Stimulated activated naive CD4-positive, alpha-beta T cell (primary cell): ENCODE measurements at places on chromosomes 1 and 21.

DNA sequence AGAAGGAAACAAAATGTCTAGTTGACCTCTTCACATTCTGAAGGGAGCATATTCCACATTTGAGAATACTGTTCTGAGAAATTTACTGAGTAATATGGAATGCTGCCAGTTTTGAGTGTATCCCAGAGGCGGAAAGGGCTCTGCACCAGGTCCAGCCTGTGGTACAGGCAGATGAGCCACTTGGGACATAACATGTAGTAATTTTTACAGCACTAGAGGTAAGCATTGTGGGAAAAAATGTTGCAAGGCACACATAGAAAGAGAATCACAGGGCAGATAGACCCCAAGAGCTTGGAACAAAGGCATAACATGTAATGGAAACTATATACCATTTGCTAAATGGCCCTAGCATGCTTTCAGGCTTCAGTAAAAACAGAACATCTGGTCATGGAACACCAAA lies 228.5 kb downstream of the USH2A start:
- no peak for DNase-seq

- no peak for DNase-seq
Observed at GRCh38 chr1:39295901-39296300, 91.4 kb downstream of the MACF1 start.

DNA sequence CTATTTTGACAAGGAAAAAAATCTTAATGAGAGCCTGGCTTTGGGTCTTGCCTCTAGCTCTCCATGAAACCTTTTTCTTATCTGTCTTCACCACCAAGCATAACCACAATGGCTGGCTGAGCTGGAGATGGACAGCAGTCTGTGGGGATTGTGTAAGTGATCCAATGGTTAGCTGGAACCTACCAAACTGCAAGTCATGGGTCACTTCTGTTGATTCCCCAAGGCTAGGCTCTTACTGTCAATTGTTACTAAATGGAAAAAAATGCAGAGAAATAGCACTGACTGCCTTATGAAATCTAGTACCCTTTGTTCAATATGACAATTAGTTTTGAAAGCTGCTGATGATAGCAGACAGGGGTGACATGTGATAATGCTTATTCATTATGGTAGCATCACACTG lies 359.0 kb downstream of the ST6GALNAC3 start:
- no peak for DNase-seq

GRCh38 chr21:25133939-25134338 lies 473.3 kb downstream of the MRPL39 start:
- DNase-seq, result no peak

DNA sequence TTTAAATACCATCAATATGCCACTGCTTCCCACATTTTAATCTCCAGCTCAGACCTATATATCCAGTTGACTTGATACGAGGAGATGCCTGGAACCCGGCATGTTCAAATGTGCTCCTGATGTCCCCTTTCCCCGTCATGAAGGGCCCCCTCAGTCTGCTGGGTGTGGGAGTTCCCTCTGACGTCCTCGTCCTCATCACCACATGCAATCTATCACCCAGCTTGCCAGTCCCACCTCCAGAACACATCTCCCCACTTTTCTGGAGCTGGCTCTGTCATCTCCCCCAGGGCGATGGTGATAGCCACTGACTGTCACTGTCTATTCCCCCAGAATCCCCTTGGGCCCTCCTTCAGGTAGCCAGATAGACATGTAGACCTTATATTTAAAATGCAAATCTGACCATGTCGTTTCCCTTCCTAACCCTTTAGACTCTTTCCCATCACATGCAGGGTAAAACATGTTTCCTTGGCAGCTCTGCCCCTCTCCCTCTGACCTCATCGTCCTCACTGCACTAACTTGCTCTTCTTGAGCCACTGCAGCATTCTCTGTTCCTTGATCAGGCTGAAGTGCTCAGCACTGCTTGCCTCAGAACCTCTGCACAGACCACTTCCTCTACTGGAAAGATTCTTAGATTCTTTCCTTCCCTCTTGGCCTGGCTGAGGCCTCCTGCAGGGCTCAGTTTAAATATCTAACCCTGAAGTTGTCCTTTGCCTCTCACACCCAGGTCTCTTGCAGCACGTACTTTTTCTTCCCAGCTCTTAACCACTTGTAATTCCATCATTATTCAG lies 7.4 kb downstream of the AZIN2 start:
- DNase-seq, result no peak

- no peak for DNase-seq
Observed at GRCh38 chr1:6891781-6892579, 106.7 kb downstream of the CAMTA1 start.

GRCh38 chr1:3657578-3658230 lies 5.4 kb downstream of the TP73 start:
- no peak for DNase-seq

- DNase-seq, result peak; percentile 11
Observed at GRCh38 chr1:107782217-107782845, 182.6 kb downstream of the VAV3 start.

DNA sequence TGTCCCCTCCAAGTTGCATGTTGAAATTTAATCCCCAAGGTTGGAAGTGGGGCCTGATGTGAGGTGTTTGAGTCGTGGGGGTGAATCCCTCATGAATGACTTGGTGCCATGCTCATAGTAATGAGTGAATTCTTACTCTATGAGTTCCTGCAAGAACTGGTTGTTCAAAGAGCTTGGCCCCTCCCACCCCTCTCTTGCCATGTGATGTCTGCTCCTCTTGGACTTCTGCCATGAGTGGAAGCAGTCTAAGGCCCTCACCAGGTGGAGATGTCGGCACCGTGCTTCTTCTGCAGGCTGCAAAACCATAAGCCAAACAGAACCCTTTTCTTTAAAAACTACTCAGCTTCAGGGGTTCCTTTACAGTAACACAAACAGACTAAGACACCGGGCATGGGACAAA lies 14.3 kb downstream of the G0S2 start:
- DNase-seq, result no peak

DNA sequence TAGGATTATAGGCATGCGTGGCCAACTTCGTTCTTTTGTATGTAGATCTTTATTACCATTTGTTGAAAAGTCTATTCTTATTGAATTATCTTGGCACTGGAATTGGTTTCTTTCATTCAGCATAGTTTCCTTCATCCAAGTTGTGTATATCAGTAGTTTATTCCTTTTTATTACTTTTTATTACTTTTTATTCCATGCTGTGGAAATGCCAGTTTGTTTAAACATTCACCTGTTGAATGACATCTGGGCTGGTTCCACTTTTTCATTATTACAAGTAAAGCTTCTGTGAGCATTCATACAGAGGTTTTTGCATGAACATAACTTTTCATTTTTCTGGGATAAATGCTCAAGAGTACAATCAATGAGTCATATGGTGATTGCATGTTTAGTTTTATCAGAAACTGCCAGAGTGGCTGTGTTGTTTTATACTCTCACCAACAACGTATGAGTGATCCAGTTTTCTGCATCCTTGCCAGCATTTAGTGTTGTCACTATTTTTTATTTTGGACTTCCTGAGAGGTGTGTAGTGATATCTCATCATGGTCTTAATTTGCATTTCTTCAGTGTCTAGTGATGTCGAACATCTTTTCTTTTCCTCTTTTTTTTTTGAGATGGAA lies 28.6 kb downstream of the PTPRU start:
- no peak for DNase-seq

- no peak for DNase-seq
Observed at GRCh38 chr1:186838380-186839040, 9.8 kb downstream of the PLA2G4A start.

- DNase-seq, result no peak
Observed at GRCh38 chr1:40313329-40313957, 3.6 kb downstream of the COL9A2 start.

DNA sequence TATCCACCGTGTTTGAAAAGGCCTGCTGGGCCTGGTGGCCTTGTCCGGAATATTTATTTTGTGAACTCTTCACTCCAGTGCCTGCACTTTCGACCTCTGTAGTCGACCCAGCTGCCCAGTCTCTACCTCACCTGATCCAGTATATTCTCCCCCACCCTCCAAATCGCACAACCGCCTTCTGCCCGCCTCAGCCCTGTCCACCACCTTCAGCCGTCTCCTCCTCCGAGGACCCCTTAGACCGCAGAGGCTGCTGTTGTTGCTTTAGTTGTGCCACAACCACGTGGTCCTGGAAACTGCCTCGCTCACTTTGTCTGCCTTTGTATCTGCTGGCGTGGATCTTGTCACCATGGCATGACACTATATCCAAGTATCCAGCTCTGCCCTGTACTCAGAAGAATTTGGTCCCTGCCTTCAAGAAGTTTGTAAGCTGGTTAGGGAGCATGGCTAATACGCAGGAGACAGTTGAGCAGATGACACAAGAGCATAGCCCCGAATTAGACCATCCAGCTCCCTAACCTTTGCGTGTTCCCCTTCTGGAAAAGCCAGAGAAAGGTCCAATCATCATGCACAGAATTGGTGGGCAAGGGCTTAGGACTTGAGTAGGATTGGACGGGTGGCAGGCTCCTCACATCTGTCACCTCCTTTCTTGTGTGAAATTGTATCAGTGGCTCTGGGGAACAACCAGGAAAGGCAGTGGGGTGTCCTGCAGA lies 1.5 kb downstream of the PHGDH start:
- DNase-seq, result no peak

- DNase-seq, result no peak
Observed at GRCh38 chr1:194929357-194929756, 1678.9 kb downstream of the KCNT2 start.

DNA sequence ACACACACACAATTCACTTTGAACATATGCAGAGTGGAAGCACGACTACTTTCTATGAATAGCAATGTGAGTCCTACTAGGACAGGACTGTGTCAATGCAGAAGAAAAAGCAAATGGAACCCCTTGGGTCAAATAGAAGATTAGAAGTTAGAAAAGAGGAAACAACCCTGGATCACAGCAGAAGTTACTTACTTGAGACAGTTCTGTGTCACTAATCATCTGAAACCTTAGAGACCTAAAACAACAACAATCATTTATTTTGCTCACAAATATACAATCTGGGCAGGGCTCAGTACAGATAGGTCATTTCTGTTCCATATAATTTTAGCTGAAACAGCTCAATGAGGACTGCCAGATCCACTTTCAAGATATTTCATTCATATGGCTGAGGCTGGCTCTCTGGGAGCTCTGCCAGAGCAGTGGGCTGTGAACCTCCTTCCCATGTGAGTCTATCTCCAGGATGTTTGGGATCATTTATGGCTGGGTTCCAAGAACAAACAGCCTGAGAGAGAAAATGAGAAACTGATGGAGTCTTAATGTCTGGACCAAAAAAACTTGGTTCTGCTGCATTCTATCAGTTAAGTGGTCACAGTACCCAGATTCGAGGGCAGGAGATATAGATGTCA lies 42.5 kb upstream of the IL10 start:
- DNase-seq, result no peak

DNA sequence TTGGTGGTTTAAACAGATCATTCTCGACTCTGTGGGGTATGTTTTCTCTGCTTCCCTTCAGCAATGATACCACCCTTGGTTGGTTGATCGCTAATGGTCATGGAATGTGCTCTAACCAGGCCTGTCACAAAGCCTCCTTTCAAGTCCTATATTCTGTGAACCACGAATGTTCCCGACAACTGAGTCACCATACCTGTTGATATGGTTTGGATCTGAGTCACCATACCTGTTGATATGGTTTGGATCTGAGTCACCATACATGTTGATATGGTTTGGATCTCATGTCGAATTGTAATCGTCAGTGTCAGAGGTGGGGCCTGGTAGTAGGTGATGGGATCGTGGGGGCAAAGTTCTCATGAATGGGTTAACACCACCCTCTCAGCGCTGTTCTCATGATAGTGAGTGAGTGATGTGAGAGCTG lies 10.2 kb upstream of the CAMK2N1 start:
- DNase-seq, result no peak

GRCh38 chr21:29300807-29301138 lies 2.1 kb downstream of the BACH1 start:
- no peak for DNase-seq

DNA sequence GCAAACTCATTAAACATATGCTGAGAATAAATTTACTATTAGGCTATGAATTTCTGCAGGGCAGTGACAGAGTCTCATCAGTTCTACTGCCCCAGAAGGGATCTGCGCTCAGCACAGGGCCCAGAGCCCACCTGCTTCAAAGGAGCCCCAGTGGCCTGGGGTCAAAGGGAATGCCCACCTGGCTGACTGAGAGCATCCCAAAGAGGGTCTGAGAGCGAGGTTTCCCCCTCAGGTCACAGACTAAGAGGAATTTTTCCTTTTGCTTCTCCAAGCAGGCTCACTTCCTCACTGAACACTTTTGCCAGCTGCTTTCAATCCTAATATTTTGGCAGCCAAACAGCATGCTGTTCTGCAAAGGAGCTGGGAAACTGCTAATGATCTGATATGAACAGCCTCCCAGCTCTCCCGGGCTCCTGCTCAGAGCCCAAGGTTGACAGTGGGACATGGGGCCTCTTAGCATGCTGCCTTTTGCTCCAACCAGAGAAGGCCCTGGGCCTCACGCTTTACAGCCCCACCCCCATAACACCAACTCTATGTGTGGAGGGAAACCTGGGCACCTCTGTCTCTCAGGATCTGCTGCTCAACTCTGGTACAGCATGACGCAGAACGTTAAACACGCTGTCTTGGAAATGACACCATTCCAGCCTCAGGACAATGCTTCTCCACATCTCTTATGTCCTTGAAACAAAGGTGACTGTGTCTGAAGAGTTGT lies 70.7 kb upstream of the SYT6 start:
- DNase-seq, result no peak

GRCh38 chr1:114094363-114094634 lies 59.4 kb downstream of the SYT6 start:
- no peak for DNase-seq

DNA sequence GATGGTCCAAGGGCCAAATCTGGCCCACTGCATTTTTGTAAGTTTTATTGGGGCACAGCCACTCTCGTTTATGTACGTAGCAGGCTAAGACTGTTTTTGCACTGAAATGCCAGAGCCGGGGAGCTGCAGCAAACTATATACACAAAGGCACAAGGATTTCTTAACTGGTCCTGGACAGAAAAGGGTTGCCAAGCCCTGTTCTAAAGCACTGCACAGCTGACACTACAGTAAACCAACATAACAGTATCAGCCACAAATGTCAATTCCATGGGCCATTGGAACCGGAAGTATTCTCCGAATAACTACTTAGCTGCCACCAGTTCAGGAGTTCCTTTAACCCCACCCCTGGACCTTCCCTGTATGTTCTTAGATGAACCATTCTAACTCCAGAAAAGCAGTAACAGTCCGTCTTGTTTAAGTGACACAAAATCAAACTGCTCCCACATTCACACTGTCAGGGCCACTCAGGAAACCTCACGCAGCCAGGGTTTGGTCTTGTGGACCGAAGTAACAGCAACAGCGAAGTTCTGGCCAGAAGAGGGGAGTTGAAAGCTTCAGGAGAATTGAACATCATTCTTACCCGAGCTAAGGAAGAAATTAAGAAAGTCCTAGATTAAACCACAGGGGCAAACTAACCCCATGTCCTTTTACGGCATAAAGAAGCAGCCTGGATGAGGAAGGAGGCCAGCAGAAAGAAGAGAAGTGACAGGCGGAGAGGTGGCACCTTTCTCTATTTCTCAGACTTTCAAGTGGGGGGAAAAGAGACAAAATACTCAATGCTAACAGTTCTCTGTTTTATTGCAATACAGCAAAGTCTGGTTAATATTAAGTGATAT lies 49.2 kb downstream of the COQ8A start:
- DNase-seq, result no peak

GRCh38 chr1:158196461-158196860 lies 15.8 kb downstream of the CD1D start:
- DNase-seq, result no peak

- DNase-seq, result no peak
Observed at GRCh38 chr1:18778437-18778836, 81.0 kb downstream of the TAS1R2 start.
